Stimulated activated CD4-positive, alpha-beta T cell treated with anti-CD3 and anti-CD28 coated beads, Interleukin-2, amount 100 ng/mL, for 24 hours (primary cell): ENCODE measurements at places on chromosomes 7 and 10.

DNA sequence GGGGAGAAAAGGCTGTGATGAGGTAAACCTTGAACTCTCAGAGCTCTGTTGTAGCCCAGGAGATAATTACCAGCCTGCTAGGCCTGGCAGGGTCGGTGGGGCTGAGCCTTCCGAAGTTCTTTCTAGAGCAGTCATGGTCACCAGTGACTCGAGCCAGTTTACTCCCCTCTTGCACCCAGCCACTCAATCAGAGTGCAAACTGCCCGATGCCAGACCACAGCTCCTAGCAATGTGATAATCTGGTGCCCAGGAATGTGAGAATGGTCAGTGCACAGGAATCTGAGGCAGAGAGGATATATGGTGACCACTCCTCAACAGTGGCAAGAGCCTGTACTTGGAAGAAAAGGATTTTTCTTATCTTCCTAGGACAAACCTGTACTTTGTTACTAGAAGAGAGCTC is 46.4 kb upstream of the KMT2E start:
- no peak for DNase-seq

DNA sequence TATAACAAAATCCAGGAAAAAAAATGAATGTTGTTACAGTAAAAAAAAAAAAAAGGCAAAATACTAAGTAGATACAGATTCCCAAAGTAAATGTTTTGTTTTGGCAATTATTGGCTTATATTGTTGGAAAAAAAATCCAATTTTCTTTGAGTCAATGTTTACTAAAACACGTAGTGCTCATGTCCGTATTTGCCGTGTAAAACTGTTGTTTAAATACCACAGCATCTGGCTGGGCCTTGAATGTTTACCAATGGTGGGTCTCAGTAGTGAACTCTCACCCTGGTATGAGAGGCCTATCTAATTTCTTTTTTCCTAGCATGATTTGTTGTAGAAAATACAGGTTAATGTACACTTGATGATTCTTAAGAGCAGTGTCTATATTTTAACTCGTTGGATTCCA is 41.4 kb upstream of the SLC26A5 start:
- DNase-seq: no peak

DNA sequence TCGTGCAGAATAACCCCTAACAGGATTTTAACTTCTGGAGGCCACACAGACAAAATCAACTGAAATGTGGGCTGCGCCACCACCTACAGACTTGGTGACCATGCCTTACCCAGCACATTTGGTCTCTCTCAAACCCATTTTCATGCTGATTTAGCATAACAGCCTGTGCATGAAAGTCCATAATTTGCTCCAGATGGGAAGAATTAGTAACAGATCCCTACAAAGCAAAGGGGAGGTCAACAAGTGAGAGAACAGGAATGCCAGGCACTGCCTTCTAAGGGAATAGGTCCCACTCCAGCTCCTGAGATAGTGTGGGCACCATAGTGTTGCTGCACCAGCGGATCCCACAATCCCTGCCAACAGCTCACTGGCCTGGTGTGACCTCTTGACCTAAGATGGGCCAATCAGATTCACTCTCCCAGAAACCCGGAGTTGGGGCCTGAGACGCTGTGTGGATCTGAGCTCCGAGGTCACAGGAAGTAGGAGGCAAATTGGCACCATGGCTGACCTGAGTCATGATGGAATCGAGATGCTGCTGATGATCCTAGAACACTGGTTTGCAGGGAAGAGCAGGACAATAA is 32.4 kb downstream of the SLIT1 start:
- DNase-seq: no peak

GRCh38 chr10:128713874-128714570 is 587.8 kb upstream of the MKI67 start:
- no peak for DNase-seq

DNA sequence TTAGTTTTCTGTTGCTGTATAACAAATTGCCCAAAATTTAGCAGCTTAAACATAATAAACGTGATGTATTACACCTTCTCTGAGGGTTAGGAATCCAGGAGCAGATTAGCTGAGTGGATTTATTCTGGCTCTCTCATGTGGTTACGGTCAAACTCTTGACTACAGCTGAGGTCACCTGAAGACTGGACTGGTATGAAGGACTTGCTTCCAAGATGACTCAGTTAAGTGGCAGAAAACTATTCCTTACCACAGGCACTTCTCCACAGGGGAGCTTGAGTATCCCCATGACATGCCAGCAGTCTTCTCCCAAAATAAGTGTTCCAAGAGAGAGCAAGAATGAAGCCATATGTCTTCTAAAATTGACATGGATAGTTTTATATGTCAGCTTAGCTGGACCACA is 957.2 kb upstream of the GHITM start:
- no peak for DNase-seq

- DNase-seq: no peak
Observed at GRCh38 chr10:90658791-90659190, 199.0 kb downstream of the HTR7 start.

- DNase-seq: no peak
Observed at GRCh38 chr7:43868181-43868580, 1.1 kb downstream of the MRPS24 start.

DNA sequence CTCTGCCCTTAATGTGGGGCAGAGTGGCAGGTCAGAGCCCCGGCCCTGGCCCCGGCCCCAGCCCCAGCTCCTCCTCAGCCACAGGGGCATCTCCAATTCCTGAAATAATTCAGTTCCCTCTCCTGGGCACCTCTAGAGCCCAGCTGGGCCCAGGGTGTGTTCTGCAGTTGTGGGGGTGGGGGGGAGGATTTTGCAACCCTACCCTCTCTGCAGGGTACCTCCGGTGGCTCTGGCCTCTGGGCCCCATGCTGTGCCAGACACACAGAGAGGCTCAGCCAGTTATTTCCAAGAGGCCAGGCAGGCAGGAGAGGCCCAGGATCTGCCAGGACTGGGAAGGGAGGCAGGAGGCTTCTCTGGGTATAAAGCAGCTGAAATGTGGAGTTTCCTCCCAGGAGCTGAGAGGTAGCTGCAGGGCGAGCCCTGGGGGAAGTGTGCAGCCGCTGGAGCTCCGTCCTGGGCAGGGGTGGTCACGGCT is 47.9 kb downstream of the PWWP2B start:
- DNase-seq: no peak
